Epithelial cell of proximal tubule (primary cell): ENCODE measurements at places on chromosomes 1 and 21. TPM values are rescaled to one million over a fixed set of nuclear protein-coding genes. Genes with fewer than 3 reads are reported as not detected.

Gene HCN3
- total RNA-seq = 0.72 and 8.1 TPM in 2 replicates

Gene CD2
- total RNA-seq = not detected in 2 replicates

Gene IGSF9
- total RNA-seq = 1.4 and 2.0 TPM in 2 replicates

Gene PADI1
- 1.1 and 3.4 TPM in 2 replicates for total RNA-seq

Gene TACSTD2
- total RNA-seq = 91.7 and 219 TPM in 2 replicates

Gene GPR52
- not detected in 2 replicates for total RNA-seq

Gene TRPM2
- total RNA-seq = 0.52 and 1.7 TPM in 2 replicates

Gene FMO3
- total RNA-seq = not detected in 2 replicates

Gene FOXD2
- 0.14 TPM in 1 of 2 replicates, not detected in the other for total RNA-seq
